ENCODE measurements at places on chromosomes 4 and X. TPM values are rescaled to one million over a fixed set of nuclear protein-coding genes. Genes with fewer than 3 reads are reported as not detected.

GRCh38 chr4:145804116-145804515 lies 124.2 kb downstream of the C4orf51 start:
- no peak for DNase-seq

GRCh38 chrX:101360390-101360789 lies 11.8 kb upstream of the TIMM8A start:
- no peak for DNase-seq

The SPANXB1 gene
- not detected for total RNA-seq

DNA sequence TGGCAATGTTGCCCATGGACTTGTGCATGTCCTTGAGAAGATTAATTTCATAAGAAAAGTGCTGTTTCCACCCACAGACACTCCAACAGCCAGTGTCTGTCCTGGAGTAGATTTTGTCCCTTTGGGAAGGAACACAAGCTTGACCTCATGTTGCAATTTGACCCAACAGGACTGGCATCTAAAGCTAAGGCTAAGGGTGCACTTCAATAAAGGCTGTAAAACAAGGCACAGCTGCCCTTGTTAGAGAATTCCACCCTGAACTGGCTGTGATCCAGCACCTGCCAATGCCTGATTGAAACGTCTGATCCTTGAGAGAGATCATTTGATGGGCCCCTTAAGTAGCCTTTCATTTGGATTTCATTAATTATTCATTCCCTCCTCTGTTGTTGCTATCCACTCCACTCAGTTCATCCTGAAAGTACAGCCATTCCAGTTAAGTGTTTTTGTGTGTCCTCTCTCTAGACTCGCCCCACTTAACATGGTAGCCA lies 56.2 kb downstream of the CD99L2 start:
- DNase-seq = no peak

DNA sequence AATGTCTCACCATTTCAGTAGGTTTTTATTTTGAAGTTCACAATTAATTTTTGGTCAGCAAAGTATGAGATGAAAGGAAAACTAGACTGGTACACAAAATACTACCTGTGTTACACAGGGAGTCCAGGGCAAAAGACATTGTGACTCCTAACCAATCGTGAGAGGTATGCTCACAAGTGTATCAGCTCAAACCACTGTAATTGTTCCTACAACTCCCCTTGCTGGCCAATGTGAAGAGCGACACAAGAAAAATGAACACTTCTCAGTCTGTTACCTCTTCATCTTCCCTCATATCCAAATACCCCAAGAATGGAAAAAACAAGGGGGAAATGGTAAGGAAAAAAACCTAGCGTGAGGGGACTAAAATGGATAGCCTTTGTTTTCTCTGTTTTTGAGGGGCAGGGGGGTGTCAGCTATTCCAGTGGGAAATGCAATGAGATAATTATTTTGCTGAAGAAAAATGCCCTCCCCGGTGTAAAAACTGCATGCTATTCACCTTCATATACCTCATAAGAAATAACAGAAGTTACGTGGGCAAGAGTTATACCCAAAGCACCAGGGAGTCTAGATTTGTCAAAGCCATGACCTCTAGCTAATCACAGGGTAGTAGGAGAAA lies 30.6 kb upstream of the NSUN7 start:
- no peak for DNase-seq

GRCh38 chr4:89755220-89755619 lies 81.7 kb downstream of the SNCA start:
- DNase-seq = no peak

The CDS1 gene
- 2.0 TPM for total RNA-seq

All from endothelial cell (in vitro differentiated cells).